ENCODE measurements at places on chromosomes 7 and 10. TPM values are rescaled to one million over a fixed set of nuclear protein-coding genes. Genes with fewer than 3 reads are reported as not detected.

ATOH7 gene
- total RNA-seq = 0.27 TPM

DNA sequence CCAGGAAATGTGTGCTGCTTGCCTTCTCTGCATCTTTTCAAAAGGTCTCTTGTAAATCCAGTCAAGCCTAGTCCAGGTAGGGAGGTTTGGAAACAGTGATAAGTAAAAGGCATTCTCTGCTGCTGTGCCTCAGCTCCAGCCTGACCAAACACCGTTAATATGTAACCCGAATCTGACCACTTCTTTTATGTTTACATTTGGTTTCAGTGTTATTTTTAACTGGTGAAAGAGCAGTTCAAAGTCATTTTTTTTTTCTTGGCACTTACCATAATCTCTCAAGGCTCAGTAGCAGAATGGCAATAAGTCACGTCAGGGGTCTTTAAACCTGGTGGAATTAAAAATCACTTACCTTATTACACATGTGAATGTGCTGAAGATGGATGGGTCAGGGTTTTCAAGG lies 216.8 kb downstream of the PTEN start:
- no peak for DNase-seq

CTAGE4 gene
- not detected for total RNA-seq

GRCh38 chr10:122495406-122496340 lies 34.3 kb downstream of the HTRA1 start:
- peak; percentile 16 for DNase-seq

CPED1 gene
- total RNA-seq = 9.2 TPM

DNA sequence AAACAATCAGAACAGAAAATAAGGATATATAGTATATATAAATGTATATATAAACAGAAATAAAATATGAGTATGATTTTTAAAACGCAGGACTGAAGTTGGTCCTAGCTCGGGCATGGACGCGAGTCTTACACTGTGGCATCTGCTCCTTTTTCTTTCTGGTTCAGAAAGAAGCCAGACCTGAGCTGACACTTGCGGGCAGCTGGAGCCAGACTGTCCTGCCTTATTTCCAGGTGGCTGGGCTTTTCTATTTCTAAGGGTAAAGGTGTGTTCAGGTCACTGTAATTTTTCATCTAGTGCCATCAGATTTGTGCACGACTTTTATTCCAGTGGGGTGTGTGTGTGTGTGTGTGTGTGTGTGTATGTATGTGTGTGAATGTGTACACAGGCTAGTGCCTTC lies 166.4 kb downstream of the GALNT17 start:
- no peak for DNase-seq

SPDYE11 gene
- not detected for total RNA-seq

Measured in hematopoietic multipotent progenitor cell (in vitro differentiated cells).